ENCODE measurements at places on chromosomes 2 and 18.

DNA sequence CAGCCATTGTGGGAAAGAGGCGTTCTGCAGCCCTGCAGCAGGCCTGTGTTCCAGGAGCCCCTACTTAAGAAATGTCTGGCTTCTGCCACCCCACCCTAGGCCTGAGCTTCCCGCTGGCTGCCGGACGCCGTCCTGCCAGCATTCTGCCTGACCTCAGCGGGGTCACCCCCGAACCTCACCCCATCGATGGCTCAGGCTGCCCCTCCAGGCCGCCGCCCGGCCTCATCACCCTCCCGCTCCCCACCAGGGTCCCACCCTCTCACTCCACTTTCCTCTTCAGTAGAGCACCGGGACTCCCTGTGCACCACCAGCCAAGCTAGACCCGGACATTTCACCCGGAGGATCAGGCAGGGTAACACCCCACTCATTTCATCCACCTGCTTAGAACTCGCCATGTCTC, 73.6 kb upstream of the SALL3 start:
- no peak for DNase-seq
- no peak overlapping the region for H3K27ac ChIP-seq
- no peak overlapping the region for H3K4me3 ChIP-seq
- H3K36me3 ChIP-seq: no peaks in the 10 kb centered on the region

GRCh38 chr2:65437392-65438135, 5.2 kb upstream of the SPRED2 start:
- peaks cover 15% of the 10 kb centered on the region for H3K4me1 ChIP-seq
- no peak overlapping the region for H3K4me3 ChIP-seq
- no peaks in the 10 kb centered on the region for H3K36me3 ChIP-seq
- H3K27me3 ChIP-seq: peaks cover 56% of the 10 kb centered on the region
- DNase-seq: no peak

DNA sequence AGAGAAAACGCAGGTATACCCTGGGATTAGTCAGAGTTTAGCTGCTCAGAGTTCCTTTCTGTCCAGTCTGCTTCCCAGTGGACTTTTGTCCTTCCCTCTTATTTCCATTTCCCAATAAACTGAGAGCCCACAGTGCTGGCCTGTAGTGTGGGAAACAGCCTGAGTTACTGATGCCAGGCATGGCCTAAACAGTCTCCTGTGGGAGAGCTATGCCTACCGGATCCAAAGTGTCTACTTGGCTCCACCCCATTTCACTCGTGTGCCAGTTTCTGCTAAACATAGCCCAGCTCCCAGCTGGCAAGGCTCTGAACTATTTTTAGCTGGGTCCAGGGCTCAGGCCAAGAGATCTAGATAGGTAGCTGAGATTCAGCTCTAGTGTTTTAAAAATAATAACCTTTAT, 15.6 kb upstream of the PPP1CB start:
- no peak for DNase-seq
- no peaks in the 10 kb centered on the region for H3K4me1 ChIP-seq
- H3K27ac ChIP-seq: no peak overlapping the region
- H3K4me3 ChIP-seq: no peak overlapping the region

DNA sequence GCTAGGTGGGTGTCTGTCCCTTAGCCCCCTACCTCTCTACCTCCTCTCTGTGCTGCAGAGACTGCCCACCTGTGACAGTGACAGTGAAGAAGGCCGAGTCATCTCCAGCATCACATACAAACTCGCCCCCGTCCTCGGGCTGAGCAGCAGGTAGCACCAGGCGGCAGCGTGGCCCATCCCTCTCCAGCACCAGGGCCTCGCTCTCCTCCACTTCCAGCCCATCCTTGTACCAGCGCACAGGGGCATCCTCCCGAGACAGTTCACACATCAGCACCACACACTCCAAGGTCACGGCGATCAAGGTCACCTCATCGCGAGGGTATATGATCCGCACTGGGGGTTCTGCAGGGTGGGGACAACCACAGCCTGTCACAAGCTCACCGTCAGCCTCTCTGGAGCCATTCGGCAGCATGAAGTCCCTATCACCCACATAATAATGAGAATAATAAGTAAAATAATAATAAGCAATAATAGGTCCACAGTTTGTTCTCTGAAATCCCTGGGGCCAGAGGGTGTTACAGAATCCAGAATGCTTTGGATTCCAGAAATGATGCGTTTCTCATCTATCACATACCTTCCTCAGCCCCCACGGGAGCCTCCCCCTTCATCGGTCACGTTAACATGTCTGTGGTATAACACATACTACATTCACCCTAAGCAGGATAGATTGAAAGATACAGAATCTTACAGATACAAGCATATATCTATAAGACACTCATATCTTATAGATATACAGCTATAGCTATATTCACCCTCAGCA, 12.0 kb downstream of the OBSL1 start:
- no peaks in the 10 kb centered on the region for H3K4me1 ChIP-seq
- peaks cover 5% of the 10 kb centered on the region for H3K27me3 ChIP-seq
- no peaks in the 10 kb centered on the region for H3K36me3 ChIP-seq
- DNase-seq: no peak
- no peak overlapping the region for H3K27ac ChIP-seq

- no peak overlapping the region for H3K27ac ChIP-seq
- H3K4me1 ChIP-seq: no peaks in the 10 kb centered on the region
- no peak for DNase-seq
- no peaks in the 10 kb centered on the region for H3K36me3 ChIP-seq
- H3K4me3 ChIP-seq: no peak overlapping the region
Measured at GRCh38 chr2:149442346-149442745, 112.0 kb downstream of the LYPD6 start.

- no peak overlapping the region for H3K27ac ChIP-seq
- no peak for DNase-seq
- no peaks in the 10 kb centered on the region for H3K36me3 ChIP-seq
- no peak overlapping the region for H3K4me3 ChIP-seq
Measured at GRCh38 chr18:22296304-22296703, 121.4 kb downstream of the CTAGE1 start.

All from activated CD4-positive, alpha-beta T cell treated with anti-CD3 and anti-CD28 coated beads, Interleukin-2, amount 10 ng/mL, durations not matched to agents 7 days and 5 days (primary cell).